ENCODE measurements at places on chromosomes 1 and 21. TPM values are rescaled to one million over a fixed set of nuclear protein-coding genes. Genes with fewer than 3 reads are reported as not detected.

The OR6N1 gene
- total RNA-seq, result not detected

The GNAT2 gene
- total RNA-seq, result not detected

The COL6A2 gene
- 1,704 TPM for total RNA-seq

The HCN3 gene
- 2.6 TPM for total RNA-seq

The GRHL3 gene
- total RNA-seq, result not detected

The SDF4 gene
- 223 TPM for total RNA-seq

The KRTAP19-1 gene
- total RNA-seq, result not detected

The SPRR2E gene
- total RNA-seq, result not detected

The TDRD5 gene
- not detected for total RNA-seq

The RNU1-3 gene
- total RNA-seq, result under 0.01 TPM

The NUP210L gene
- not detected for total RNA-seq

The LRRC53 gene
- not detected for total RNA-seq

The COL24A1 gene
- total RNA-seq, result 0.11 TPM

The UMODL1 gene
- total RNA-seq, result not detected

The TMEM61 gene
- not detected for total RNA-seq

The KCNA3 gene
- not detected for total RNA-seq

The KDM1A gene
- 28.7 TPM for total RNA-seq

The CACHD1 gene
- 4.3 TPM for total RNA-seq

The AHCTF1 gene
- total RNA-seq, result 16.5 TPM

The CELA2A gene
- not detected for total RNA-seq

The TOR1AIP2 gene
- 12.2 TPM for total RNA-seq

The ICOSLG gene
- not detected for total RNA-seq

The CHI3L1 gene
- 73.8 TPM for total RNA-seq

The GIPC2 gene
- total RNA-seq, result 0.64 TPM

The CFHR1 gene
- total RNA-seq, result 16.0 TPM

The TP53BP2 gene
- total RNA-seq, result 162 TPM

The KCNJ15 gene
- total RNA-seq, result 17.5 TPM

The GNG4 gene
- total RNA-seq, result not detected

The LGR6 gene
- total RNA-seq, result 26.0 TPM

The AIM2 gene
- total RNA-seq, result 0.43 TPM

The KRTAP13-2 gene
- not detected for total RNA-seq

The SNRPE gene
- 5.1 TPM for total RNA-seq

The ADAM30 gene
- total RNA-seq, result not detected

The OR2L5 gene
- total RNA-seq, result not detected

The LCE6A gene
- not detected for total RNA-seq

The PLA2G2F gene
- total RNA-seq, result not detected

The ANKRD45 gene
- total RNA-seq, result not detected

The ACOT11 gene
- 30.4 TPM for total RNA-seq

The SGIP1 gene
- 1.6 TPM for total RNA-seq

The ZP4 gene
- not detected for total RNA-seq

The ERICH3 gene
- not detected for total RNA-seq
